ENCODE measurements at places on chromosomes 2 and 18. TPM values are rescaled to one million over a fixed set of nuclear protein-coding genes. Genes with fewer than 3 reads are reported as not detected.

GRCh38 chr2:154758871-154759270 is 60.4 kb downstream of the KCNJ3 start:
- DNase-seq: no peak

DNA sequence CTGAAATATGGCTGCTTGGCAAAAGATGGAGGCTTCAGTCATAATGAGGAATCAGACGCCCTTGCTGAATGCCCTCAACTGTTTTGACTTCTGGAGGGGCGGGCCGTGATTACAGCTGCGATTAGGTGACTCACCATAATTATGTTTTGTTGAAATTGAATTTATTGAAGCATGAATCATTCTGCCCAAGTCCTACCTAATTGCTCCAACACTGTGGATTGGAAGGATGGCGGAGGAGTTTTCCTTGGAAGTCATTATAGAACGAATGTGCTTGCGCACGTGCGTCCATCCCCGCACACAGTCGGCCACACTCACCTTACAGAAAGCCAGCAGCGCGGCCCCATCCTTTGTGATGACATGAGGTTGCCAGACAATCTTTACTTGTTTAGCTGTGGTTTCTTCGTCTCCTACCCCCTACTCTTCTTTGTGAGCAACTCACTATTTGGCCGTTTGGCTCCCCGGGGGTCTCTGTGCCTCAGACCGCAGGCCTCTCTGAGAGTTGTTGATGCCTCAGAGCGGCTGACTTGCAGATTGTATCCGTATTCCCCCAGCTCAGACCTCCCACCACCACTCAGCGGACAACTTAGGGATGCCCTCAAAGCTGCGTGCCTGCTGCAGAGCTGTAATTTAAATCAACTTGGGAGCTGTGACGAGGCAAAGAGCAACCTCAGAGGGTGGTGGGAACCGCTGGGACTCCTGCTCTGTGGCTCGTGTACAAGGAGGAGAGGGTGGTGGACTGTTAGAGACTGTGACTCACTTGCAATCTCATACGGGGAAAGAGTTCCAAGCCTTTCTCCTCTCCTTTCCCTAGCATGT is 513.4 kb downstream of the TNS1 start:
- no peak for DNase-seq

GRCh38 chr2:195633573-195633870 is 23.5 kb upstream of the SLC39A10 start:
- DNase-seq: no peak

GRCh38 chr18:40292985-40293710 is 1661.9 kb upstream of the PIK3C3 start:
- no peak for DNase-seq

- no peak for DNase-seq
These were observed 261.8 kb upstream of the CHAC2 start for GRCh38 chr2:53505826-53506225.

MAPK4 gene
- polyA plus RNA-seq: not detected

NTSR2 gene
- not detected for polyA plus RNA-seq

Data from fibroblast of lung (primary cell).